ENCODE measurements at places on chromosomes 4 and X.

DNA sequence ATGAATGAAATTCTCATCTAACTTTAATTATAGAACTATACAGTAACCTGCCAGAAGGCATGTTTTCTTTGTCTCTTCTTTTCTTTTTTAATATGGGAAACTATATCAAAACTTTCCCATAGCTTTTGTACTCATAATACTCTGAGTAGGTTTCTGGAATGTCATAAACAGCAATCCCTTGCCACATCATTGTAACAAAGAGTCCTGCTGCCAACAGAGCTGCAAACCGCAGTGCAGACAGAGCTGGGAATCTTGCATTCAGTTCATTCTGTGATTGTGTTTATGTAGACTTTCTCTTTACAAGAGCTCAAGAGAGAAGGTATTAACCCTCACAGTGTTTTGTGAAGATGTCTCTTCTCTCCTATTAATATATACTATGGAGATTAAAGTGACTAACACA is 304.4 kb upstream of the SLIT2 start:
- peak; percentile 50 for DNase-seq

- no peak for DNase-seq
These were observed 94.1 kb downstream of the IL1RAPL2 start for GRCh38 chrX:104660092-104660491.

DNA sequence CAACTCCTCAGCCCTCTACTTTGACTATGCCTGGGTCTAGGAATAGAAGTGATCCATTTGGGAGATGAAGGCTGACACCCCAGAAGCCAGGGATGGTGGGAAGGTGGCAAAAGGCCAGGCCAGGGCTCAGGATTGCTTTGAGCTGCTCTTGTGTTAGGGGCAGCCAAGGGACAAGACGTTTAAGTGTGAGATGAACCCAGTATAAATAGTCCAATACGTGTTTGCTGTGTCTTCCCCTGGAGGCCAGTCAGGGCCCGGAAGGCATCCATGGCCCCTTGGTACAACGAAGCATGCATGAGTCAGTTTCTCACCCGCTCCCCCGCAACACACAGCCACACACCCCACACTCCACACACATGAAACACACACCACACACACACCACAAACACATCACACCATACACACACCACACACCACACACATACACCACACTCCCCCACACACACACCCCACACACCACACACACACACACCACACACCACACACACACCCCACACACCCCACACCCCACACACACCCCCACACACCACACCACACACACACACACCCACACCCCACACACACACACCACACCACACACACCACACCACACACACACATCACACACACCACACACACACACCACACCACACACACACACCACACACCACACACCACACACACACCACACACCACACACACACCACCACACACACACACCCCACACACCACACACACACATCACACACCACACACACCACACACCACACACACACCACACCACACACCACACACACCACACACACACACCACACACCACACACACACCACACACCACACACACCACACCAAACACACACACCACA is 5.1 kb downstream of the STARD8 start:
- DNase-seq, result no peak

DNA sequence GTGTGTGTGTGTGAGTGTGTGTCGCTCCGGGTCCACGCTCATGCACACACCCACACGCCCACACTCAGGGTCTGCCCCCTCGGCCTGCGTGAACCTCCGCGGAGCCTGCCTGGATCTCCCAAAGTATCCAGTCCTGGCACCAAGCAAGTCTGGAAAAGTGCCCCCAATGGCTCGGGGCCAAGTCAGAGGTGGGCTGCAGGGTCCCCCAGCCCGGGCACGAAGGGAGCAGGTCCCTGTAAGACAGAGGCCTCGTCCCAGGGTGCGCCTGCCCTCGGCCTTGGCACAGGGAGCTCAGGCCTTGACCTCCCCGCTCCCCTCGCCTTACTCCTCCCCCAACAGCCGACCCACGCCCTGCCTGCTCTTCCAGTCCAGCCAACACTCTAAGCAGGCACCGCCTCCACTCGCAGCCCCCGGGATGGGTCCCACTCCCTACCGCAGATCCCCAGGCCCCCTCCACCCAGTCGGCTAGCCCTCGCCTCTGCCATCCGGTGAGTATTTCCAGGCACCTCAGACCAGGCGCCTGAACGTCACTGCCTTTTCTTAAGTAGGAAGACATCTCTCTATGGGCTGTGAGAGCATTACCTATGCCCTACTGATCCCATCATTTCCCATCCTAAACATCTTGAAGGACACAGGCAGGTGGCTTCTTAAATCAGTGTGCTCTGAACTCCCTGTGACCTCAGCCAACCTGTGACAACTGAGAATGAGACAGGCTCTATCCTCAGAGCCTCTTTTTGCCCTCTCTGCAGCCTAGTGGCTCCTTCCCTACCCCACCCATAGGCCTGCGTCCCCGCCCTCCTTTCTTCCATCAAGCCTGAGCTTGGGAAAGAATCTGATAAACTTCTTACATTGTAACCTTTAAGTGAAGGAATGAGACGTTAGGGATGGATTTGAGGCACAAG is 704 bp downstream of the FAM114A1 start:
- DNase-seq, result no peak

DNA sequence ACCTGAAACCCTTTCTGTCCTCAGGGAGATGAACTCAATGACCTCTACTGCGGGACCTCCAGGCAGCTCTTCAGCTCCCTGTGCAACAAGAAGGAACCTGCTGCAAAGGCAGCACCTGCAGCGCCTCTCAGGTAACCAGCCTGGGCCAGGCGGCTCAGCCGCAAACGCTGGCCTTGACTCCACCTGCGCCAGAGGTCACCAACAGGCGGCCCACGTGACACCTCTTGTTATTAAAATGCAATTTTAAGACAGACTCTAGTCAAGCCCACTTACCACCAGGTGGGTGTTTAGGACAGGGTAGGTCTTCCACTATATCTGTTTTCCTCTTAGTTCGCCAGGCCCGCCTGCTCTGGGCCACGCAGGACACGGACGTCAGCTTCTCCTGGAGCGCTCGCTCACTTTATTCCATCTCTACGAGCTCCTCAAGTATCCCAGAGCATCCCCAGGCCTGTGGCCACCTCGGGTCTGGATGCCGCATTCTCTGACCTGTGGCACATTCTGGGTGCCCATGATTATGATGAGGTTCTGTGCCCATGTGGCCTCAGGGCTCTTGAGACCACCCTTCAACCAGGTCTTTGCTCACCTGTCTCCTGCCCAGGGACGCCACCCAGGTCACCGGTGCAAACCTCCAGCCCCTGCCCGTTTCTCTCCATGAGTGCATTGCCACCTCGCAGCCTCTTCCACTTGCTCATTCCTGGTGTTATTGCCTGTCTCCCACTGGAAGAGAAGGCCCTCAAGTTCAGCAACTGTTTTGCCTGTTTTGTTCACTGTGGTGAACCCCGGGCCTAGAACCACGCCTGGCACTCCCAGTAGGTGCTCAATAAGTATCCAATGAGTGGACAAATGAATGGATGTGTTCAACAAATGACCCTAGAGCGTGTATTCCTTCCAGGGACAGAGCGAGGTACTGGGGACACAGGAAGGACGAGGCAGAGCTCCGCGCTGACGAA is 32.8 kb upstream of the JAKMIP1 start:
- DNase-seq, result no peak

DNA sequence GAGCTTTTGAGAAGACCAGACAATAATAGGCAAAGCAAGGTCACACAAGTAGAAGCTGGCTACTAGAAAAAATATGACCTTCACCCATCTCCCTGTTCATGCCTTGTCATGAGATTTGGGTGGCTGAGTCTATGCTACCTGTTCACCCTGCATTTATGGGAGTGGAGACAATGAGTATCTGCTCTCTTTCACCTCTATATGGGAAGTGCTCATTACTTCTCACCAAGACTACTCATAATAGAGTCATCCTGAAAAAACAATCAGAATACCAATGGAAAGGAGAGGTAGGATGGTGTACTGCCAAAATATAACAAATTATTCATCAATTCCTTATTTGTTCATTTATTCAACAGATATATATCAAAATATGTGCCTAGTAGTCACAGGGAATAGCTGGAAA is 921.8 kb upstream of the INTU start:
- no peak for DNase-seq

GRCh38 chr4:165767671-165768070 is 105.4 kb upstream of the TLL1 start:
- DNase-seq, result no peak

- no peak for DNase-seq
These were observed 155.6 kb downstream of the BMPR1B start for GRCh38 chr4:94913316-94913715.

- no peak for DNase-seq
These were observed 182.5 kb downstream of the PALLD start for GRCh38 chr4:168679397-168679796.

DNA sequence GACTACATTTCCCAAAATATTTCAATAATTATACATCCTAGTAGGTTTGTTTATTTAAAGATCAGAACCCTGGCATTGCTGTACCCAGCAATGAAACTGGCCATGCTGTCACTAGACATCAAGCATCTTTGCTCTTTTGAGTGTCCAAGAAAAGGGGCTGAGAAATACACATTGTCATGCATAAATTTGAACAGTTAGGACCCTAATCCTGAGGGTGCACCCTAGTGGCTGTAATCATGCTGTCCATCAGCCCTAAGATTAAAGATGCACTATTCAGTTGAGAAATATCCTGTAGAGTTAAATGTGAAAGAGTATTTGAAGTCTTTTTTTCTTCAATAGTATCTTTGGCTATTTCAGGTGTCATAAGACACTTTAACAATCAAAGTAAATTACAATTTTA is 108.8 kb downstream of the NFKB1 start:
- no peak for DNase-seq

DNA sequence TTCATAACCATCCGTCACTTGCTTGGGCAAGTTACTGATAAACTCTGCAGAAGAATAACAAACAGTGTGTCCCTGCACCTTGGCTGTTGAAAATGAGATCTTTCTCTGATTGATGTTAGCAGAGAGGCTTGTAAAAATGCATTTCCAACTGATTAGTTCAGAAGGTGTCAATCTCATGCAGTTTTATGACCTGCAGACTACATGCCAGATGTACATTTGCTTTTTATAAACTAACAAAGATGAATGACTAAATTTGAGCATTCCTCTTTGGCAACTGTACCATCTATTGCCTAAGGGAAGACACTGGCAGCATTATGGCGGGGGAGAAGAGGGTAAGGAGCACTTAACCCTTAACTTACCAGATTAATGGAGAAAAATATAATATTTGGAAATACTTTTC is 192.8 kb downstream of the DCTD start:
- peak; percentile 17 for DNase-seq

DNA sequence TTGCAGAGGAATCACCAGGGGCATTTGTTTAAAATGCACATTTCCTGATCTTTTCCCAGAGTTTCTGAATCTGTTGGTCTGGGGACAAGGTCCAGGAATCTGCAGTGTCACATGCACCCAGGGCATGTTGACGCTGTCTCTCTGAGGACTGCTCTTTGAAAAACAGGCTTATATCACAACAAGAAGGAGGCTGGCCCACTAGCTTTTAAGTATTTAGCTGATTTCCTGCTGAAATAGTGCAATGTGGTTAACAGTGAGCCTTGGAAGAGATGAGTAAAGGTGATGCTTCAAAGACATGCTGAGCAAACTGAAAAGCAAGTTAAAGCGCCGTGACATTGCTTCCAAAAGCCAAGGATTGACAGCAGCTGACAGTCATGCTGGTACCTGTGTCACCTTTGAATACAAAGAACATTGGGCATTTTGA is 18.6 kb upstream of the SEPSECS start:
- no peak for DNase-seq

GRCh38 chr4:79197275-79198009 is 128.4 kb downstream of the NAA11 start:
- no peak for DNase-seq

GRCh38 chr4:146105464-146105863 is 70.1 kb upstream of the LSM6 start:
- DNase-seq, result no peak

DNA sequence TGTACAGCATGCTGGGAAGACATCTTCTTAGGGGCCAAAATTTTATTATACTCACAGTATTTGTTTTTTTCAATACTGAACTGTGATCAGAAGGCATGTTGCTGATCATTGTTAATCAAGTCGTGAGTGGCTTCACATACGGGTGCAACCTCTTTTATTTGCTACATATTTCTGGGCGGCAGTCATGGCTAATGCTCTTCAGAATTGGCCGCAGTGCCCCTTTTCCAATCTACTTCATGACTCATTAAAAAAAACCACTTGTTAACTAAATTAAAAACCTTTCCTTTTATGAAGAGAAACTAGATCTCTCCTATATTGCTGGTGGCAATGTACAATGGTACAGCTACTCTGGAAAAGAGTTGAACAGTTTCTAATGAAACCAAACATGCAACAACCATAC is 101.5 kb upstream of the C1GALT1C1 start:
- DNase-seq, result no peak

DNA sequence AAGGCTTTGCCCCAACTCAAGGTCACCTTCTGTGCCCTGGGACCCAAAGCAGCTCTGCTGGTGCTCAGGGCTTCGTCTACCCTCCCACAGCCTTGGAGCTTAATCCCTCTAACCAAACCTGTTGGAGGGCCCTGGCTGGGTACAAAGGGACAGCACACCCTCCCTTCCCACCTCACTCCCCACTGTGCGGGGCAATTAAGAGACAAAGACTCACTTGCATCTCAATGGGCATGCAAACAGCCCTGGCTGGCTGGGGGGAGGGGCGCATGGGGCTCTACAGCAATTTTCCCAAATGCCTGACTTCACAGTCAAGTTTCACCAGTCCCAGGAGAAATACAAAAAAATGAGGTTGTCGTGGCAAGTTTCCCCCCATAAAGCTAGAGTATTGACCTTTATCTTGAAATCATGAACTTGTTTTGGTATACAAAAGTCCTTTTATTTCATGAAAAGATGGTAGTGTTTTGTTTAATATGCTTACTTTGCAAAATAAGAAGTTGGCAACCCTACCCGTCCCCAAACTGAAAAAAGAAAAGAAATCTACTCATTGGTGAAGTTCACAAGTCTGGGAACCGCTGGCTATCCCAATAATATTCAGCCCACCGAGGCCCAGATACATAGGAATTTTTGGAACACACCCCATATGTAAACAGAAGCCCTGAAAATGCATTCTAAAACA is 4.1 kb upstream of the CD99L2 start:
- no peak for DNase-seq

GRCh38 chrX:123927845-123928244 is 33.7 kb upstream of the STAG2 start:
- no peak for DNase-seq

DNA sequence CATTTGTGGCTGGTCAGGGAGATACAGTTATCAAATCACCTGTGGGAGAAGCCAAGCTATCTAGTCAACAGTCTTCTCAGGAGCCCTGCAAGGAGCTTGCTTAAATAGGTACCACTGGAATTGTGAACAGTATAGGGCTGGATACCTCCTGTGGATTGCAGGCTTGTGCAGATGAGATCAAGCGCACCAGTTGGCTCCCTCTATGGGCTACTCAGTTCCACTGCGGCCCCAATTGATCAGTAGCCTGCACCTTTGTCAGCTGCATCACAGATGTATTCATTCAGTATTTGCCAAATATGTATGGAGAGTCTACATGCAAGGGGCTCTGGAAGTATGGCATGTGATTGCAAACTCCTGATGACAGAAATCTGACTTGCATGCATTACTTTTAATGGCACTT is 28.6 kb downstream of the TEX13A start:
- no peak for DNase-seq
